T follicular helper cell (primary cell): ENCODE measurements at places on chromosomes 1 and 21.

DNA sequence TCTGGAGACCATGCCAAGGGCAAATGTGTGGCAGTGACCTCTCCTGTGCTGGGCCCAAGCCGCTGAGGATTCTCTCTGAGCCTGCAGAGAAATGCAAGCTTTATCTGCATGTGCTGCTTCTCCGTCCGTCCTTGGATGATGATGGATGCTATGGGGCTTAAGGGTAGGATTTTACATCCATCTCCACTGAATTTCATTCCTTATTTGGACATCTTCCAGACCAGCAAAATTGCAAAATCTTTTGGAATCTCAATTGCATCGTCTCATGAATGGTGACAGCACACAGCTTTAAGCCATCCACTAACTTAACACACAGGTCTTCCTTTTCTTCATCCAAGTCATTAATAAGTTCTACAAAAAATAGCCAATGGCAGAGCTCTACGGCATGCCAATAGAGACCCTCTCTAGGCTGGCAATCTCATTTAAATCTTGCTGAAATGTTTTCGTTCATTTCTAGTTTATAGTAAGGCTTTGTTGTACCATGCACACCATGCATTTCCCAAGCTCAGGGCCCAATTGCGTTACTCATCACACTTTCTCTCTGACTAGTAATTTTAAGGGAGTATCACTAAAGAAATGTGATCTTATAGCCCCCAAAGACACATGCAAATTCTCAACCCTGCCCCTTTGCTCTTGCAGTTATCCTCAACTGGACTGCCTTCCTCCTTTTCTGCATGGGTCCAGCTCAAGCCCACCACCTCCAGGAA is 11.1 kb downstream of the BATF3 start:
- no peak for DNase-seq

DNA sequence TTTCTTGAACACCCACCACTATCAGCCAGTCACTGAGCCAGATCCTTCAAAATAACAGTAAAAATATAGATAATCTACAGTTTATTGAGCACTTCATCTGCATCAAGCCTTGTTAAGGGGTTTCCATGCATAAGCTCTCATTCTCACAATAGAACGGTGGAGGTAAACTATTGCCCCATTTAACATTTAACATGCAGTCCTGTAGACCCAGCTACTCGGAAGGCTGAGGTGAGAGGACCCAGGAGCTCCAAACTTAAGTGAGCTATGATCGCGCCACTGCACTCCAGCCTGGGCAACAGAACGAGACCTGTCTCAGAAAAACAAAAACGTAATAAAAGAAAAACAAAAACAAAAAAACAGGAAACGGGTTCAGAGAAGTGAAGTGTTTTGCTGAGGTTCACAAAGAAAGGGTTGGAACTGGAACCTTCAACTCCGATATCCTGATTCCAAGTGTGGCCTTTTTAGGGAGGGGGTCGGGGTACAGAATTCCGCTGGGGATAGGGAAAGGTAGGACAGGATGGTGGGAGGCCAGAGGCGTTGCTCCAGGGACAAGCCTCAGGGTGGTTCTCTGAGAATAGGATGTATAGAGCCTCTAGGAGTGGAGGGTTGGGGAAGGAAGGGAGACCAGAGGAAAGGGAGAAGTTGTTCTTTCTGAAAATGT is 11.6 kb upstream of the SESN2 start:
- DNase-seq, result no peak

GRCh38 chr21:15688016-15688415 is 41.8 kb upstream of the USP25 start:
- DNase-seq, result no peak

DNA sequence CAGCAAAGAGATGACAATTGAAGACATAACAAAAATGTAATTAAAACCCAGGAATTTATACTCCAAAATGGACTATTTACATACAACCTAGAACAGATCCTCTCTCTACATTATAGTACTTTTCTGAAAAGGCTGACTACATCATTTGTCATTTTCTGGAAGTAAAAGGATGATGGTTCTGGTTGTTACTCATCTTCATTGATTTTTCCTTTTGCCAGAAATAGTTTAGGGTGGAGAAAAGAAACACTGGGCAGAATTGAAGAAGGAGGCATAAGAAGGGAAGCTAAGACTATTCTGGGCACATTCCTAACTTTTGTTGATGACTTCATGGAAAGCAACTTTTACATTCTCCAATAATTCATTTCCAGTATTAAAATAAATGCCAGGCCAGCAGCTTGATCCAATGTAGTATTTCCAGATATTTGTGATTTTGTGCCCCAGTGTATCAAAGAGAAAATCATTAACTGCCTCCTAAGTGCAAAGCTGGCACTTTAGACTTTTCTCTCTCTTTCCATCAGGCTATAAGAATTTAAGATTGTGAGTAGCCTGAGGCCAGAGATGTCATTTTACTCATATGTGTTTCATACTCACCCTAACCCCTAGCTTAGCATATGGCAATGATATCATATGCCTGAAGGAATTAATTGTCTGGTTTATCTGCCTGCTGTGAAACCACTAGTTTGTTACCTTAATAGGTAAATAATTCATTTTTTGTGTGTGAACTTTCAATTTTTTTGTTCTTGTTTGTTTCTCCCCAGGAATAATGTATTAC is 369.5 kb upstream of the LYPLAL1 start:
- DNase-seq, result no peak

GRCh38 chr1:25795946-25796810 is 3.8 kb upstream of the SELENON start:
- no peak for DNase-seq

DNA sequence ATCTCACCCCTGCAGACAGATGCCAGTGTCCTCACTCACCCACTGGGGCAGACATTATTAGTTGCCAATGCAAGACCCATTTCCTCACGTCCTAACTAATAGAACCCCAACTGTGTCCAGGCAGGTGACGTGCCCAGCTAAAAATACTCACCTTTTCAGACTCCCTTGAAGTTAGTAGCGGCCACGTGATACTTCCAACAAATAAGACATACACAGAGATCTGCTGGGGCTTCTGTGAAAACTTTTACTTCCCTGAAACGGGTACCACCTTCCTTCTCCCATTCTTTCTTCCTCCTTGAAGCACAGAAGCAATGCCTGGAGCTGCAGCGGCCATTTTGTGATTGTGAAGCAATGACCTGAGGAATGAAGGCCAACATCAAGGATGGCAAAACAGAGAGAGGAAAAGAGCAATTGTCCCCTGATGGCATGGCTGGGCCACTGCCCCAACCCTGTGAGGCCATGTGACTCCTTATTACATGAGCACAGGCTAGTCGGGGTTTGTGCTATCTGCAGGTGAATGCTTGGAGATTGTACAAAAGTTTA is 74.4 kb upstream of the TMPRSS2 start:
- no peak for DNase-seq

- no peak for DNase-seq
Measured at GRCh38 chr1:52751589-52752483, 25.6 kb downstream of the ZYG11B start.

DNA sequence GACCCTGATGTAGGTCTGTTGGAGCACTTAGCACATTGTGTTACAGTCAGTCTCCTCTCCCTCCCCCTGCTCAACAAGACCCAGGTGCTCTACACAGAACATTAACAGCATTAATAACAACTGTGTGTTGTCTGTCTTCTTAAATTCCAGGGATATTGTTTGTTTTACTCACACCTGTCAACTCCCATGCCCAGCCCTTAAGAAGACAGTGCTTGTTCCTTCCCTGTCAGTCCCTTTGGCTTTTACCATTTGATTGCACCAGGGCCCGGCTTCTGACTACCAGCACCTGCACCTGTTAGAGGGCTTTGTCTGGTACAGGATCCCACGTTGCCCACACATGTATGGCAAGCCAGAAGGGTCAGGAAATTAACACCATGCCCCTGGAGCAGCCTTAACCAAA is 11.7 kb downstream of the RIMKLA start:
- DNase-seq, result no peak

- no peak for DNase-seq
Measured at GRCh38 chr1:53123453-53124140, 18.8 kb downstream of the SLC1A7 start.

DNA sequence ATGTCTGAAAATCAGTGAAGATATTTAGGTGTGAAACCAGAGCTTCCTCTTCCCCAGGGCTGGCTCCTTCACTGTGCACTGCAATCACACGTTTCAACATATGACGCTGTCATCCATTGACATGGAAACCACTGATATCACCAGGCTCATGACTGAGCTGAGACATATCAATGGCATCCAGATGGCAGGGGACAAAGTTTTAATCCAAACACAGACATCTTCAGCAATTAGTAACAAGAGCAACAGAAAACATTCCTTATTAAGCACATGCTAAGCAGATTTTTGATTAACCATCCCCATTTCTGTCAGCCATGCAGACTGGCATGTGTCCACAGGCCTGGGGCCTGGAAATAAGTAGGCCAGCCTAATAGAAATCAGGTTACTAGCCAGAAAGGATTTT is 108.0 kb upstream of the ADAR start:
- no peak for DNase-seq

GRCh38 chr1:184810735-184811343 is 56.2 kb upstream of the EDEM3 start:
- no peak for DNase-seq

- no peak for DNase-seq
Measured at GRCh38 chr21:38902608-38903445, 97.1 kb downstream of the ETS2 start.

DNA sequence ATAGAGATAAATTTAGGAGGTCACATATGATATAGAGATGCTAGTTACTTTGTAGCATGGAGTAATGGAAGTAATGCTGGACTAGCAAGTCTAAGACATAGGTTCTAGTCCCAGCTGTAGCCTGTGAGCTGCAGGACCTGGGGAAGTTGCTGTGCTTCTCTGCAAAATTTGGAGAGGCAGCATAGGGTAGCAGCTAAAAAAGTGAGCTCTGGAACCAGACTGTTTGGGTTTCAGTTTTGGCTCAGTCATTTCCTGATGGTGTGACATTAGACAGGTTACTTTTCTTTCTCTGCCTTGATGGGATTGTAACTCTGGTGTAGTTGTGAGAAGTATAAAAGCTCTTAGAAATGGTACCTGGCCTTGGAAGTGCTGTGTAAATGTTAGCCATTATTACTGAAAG is 3.3 kb downstream of the METTL13 start:
- DNase-seq, result no peak

GRCh38 chr1:3821447-3821846 is 25.1 kb upstream of the LRRC47 start:
- no peak for DNase-seq

- DNase-seq, result no peak
Measured at GRCh38 chr1:237566581-237566980, 324.1 kb downstream of the ZP4 start.

DNA sequence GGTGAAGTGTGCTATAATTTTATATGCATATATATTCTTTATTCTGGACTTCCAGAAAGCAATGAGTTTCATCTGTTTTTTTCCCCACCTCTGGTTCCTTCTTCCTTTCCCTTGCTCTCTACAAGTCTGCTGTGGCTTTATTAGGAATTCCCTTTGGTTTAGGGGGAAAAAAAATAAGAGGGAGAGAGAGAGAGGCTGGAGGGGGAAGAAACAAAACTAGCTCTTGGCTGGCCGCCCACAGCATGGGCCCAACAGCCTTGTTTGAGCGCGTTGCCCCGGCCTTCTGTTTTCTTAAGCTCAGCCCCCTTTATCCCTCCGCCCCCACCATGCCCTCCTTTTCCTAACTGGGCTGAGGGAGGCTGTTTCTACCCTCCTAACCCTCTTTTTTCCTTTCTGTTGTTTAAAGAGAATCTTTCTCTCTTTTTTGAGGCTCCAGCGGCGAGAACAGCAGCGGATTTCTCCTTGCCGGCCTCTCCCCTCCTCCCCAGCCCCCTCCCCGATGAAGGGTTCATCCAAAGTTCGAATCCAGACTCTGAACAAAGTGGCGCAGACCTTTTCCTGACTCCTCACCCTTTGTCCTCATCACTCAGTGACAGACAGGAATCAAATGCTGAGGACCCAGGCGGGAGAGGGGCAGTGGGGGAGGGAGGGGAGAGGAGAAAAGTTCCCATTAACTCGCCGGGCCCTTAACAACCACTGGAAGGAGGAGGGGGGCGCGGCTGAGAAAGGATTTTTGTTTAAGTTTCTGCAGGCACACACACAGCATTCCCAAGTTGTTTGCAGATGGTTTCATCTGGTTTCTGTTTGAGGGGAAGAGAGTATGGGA is 29.7 kb downstream of the PBX1 start:
- no peak for DNase-seq

- no peak for DNase-seq
Measured at GRCh38 chr1:208686592-208686991, 442.4 kb upstream of the PLXNA2 start.

DNA sequence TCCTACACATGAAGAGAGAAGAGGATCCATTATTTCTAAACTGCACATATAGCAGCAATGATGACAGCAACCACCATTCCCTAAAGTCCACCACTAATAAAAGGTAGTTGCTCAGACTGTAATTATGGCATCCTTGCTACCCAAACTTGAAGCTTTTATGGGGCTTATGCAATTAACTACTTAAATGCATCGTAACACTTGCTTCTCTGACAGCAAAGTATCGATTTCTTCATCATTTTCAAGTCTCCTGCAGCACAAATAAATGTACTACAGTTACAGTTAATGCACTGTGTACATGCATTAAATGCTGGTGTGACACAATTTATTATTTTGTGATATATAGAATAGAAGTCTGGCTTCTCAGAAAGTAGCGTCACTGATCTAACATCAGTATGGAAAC is 241.7 kb downstream of the USH2A start:
- DNase-seq, result no peak

GRCh38 chr1:204136814-204137213 is 15.0 kb downstream of the ETNK2 start:
- no peak for DNase-seq

GRCh38 chr1:248625971-248626370 is 8.9 kb downstream of the OR2T11 start:
- DNase-seq, result no peak

- DNase-seq, result peak; percentile 40
Measured at GRCh38 chr1:45512641-45513054, 9.0 kb downstream of the PRDX1 start.

DNA sequence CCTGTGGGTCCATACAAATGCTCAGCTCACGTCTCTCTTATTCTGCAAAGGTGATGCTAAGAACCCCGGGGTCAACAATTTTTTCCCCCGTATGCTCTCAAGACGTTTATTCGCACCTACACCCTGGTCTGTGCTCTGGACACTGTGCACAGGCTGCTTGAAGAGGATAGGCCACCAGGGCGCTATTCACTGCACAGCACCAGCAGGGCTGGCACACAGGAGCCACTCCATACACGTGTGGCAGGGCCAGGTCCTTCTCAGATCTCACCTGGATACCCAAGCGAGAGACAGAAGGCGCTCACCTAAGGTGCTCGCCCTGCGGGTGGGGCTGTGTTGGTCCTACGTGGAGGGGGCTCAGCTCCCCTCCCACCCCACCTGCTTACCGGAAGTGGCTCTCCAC is 16.7 kb downstream of the TMEM63A start:
- no peak for DNase-seq

DNA sequence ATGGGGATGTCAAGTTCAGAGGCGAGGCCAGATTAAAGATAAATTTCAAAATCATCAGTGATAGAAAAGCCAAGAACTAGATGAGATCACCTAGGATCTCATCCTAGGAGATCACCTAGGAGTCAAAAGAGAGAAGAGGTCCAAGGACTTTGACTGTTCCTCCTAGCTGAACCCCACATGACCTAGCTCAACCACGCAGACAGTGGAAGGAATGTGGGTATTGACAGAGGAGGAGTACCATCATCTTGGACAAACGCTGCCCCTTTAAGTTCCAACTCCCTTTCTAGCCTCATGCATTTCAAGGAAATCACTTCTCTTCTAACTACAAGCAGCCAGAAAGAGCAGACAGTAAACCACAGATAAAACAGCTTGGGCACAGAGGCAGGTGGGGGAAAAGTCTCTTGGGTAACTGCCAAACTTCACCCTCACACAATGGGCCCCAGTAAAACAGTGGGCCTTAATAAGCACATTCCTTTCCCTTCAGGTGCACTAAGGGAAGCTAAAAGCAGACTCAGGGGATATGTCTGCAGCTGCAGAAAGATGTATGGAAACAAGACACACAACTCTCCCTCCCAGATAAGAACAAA is 12.5 kb upstream of the FAM76A start:
- DNase-seq, result no peak
